ENCODE measurements at places on chromosomes 12 and 14. TPM values are rescaled to one million over a fixed set of nuclear protein-coding genes. Genes with fewer than 3 reads are reported as not detected.

Gene INHBE
- total RNA-seq: 0.24 TPM

Gene NKX2-1
- 0.43 TPM for total RNA-seq

Gene MGAT4C
- total RNA-seq: 7.4 TPM

Gene OR4K13
- 0.24 TPM for total RNA-seq

Gene ARMH4
- 38.7 TPM for total RNA-seq

GRCh38 chr12:5022465-5023061 lies 21.1 kb upstream of the KCNA5 start:
- DNase-seq: peak; percentile 30

GRCh38 chr14:67766035-67766680 lies 50.2 kb downstream of the ZFYVE26 start:
- no peak for DNase-seq

DNA sequence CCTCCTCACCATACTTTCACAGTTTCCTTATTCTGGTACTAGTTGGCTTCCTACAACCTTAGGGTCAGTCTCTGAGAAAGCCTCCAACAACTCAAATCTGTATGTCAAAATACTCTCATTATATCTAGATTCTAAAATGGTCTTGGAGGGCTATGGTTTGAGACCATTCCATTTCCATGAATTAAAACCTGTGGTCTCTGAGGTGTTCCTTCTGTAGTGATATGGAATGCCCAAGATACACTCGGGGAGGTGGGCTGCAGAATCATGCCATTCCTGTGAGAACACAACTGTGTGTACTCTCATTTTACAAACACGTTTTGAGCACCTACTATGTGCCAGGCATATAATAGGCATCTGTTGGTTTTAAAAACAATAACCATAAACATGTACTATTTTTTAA lies 74.0 kb downstream of the FERMT2 start:
- no peak for DNase-seq

GRCh38 chr12:1691123-1692007 lies 495 bp downstream of the ADIPOR2 start:
- peak; percentile 53 for DNase-seq

GRCh38 chr12:74365178-74365964 lies 172.3 kb upstream of the ATXN7L3B start:
- DNase-seq: peak; percentile 72

DNA sequence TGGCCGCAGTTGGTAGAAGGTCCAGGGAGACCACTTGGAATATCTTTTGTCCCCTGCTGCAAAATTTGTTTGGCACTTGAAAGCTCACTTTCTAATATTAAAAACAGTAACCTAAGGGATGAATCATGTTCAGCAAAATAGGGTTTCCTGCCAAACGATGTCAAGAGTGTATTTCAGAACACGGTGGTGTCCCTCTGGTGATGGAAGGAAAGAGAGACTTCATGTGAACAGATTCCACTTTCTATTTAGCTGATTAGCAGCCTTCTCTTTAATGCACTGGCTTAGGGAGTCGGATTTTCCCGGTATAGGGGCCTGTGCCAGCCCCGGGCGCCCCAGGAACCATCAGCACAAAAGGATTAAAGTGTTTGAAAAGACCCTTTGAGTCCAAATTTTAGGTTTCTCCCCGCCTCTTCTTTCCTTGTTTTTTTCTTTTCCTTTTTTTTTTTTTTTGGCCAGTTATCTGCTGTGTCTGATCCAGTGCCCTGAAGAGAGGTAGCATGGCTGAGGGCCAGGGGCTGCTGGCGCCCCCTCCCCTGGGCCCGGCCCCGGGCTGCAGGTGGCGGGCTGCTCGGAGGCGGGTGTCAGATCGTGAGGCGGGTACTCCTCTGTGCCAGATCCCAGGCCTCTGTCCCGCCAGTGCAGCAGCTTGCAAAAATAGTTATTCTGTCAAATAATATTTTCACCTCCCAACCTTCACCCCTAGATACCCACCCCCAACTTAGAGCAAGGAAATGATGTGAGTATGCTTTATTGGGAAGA lies 88.3 kb downstream of the TESC start:
- no peak for DNase-seq

DNA sequence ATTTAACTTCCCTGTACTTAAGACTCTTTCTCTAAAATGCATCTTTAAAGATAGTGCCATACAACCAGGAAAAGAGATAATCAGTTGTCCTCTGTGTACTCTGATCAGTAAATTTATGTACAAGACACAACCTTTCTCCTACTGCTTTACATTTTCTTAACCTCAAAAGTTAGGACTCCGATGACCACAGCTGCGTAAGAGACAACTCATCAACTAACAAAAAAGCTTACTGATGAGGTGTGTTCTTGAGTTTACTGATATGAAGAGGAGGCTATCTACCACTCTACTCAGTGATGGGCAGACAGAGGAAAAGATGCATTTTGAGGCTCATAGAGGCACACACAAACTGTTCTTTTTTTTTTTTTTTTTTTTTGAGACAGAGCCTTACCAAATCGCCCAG lies 71.4 kb upstream of the HIF1A start:
- DNase-seq: no peak

DNA sequence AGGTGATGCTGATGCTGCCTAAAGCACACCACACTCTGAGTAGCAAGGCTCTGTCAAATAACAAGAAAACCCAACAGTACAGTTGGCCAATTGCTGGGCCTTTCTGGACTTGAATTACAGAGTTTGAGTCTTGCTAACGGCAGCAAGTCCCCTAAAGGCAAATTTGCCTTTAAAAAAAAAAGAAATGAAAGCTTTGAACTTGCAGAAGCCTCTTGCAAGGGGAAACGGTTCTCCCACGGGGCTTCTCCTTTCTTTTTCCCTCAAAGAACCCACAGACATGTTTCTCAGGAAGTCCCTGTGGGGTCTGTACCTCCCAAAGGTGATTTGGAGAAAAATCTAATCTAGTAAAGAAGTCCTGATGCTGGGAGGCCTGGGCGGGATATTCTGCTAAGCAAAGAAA lies 191.3 kb upstream of the MYL2 start:
- DNase-seq: no peak
